ENCODE measurements at places on chromosomes 13 and 19.

- DNase-seq, result no peak
Observed at GRCh38 chr13:110643324-110643723, 28.0 kb downstream of the NAXD start.

DNA sequence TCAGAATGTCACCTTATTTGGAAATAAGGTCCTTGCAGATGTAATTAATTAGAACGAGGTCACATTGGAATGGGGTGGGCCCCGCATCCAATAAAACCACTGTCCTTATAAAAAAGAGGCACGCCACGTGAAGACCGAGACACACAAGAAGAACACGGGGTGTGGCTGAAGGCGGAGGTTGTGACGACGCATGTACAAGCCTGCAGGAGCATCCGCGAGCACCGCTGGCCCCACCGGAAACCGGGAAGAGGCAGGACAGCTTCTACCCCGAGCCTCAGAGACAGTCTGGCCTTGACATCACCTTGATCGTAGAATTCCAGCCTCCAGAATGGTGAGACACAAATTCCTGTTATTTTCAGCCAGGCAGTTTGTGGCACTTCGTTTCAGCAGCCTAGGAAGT is 177.9 kb downstream of the COL4A1 start:
- no peak for DNase-seq

- DNase-seq, result no peak
Observed at GRCh38 chr19:21158523-21159135, 16.8 kb downstream of the ZNF431 start.

DNA sequence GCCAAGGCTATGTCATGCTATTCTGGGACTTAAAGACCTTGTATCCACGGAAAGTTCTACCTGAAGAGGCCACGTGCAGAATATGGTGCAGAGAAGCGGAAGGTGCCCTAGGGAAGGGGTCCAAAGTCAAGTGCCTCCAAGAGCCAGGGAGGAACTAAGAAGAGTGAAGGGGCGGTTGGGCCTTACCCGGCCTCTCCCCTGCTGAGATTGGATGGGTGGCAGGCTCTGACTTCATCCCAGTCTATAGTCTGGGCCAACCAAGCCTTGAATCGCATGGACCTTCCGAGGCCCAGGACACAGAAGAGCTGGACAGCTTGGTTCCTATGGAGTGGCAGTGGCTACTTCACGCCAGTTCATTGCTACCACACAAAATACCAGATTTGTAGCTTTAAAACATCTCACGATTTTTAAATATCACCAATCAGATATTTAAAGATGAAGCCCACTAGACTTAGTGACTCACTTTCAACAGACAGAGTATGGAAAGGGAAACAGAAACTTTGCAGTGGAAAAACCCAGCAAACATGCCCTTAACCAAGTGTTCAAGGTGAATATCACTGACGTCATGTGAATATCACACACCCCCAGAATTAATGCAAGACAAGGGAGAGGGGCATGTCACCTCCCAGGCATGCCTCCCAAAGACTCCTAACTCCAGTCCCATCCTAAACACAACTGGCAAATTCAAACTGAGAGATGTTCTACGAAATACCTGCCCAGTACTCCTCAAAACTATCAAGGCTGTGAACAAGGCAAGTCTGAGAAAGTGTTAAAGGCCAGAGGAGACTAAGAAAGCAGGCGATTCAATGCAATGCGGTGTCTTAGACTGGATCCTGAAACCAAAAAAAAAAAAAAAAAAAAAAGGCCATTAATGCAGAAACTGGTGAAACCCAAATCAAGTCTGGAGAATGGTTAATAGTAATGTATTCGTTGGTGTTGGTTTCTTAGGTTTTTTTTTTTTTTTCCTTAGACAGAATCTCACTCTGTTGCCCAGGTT is 10.2 kb downstream of the C19orf12 start:
- no peak for DNase-seq

DNA sequence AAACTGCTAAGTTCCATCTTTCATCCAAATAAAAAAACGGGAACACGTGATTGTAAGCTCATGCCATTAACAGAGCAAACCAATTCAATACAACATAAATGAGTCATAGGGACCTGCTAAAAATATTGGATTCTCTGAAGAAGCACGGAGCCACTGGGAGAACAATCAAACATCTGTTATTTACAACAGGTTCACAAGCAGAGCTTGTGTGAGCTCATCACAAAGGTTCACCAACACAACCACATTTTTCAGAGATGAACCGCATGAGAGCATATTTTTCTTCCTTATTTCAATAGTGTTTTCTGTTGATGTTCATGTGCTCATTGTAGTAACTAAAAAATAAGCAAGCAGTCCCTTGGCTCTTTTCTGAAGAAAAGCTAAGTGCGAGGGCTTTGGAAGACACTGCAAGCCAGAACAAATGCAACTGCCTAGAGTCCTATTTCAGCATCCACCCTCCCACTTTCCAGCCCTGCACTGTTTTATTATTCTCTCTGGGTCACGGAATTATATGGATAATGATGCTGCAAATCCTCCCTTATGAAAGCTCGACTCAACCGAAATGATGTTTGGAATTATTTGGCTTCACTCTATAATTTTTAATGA is 545.8 kb downstream of the LIG4 start:
- no peak for DNase-seq

GRCh38 chr19:4582980-4583842 is 23.7 kb upstream of the SEMA6B start:
- no peak for DNase-seq

- DNase-seq, result no peak
Observed at GRCh38 chr13:28872427-28873176, 52.5 kb downstream of the MTUS2 start.

DNA sequence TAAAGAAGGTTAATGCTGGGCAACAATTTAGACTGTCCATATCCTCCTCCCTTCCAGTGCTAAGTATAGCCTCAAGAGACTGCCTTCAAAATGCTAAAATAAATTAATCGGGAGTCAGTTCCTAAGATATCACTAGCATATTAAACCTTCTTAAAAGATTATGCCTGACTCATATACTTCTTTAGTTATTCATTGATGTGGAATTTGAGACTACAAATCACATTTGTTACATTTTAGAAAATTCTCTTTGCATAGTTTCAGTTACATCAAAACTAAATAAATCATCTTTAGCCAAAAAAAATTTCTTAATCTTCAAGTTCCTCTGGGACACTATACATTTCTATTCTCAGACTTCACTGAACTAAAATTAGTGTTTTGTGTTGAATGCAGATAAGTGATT is 769.1 kb downstream of the PCDH9 start:
- DNase-seq, result no peak

GRCh38 chr13:95406176-95406575 is 104.9 kb upstream of the ABCC4 start:
- no peak for DNase-seq

DNA sequence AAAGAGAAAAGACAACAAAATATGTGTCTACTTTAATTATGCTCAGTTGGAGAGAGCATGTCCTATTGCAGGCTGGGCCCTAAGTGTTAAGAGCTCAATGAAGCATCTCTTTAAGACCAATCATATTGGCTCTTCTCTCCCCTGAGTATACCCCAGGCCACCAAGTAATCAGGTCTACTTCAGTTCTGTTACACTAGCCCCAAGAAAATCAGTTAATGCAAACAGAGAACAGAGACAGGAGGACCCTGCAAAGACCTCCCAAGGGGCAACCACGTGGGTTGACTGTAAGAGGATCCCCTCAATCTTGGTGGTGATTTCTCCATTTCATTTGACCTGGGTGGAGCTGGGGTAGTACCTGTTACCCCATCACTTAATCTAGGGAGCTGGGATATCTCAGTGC is 451.0 kb upstream of the ZNF507 start:
- DNase-seq, result no peak

- DNase-seq, result no peak
Observed at GRCh38 chr13:44079413-44080205, 199.9 kb downstream of the LACC1 start.
